Right atrium auricular region (tissue), 2 donors: ENCODE measurements at places on chromosomes 13 and 19. TPM values are rescaled to one million over a fixed set of nuclear protein-coding genes. Genes with fewer than 3 reads are reported as not detected.

The FAM216B gene
- 22.0 TPM for total RNA-seq

The GSX1 gene
- not detected for total RNA-seq

The ZNF665 gene
- total RNA-seq: 1.1 TPM

The ZNF835 gene
- 6.5 TPM for total RNA-seq

The NRTN gene
- 20.9 TPM for total RNA-seq

The MUC16 gene
- 2.6 TPM for total RNA-seq

The DHDH gene
- total RNA-seq: not detected

The SPINT2 gene
- total RNA-seq: 11.1 TPM
